ENCODE measurements at places on chromosomes 16 and 17.
A peak's percentile ranks its signal among the peaks of the same experiment; 100 is the strongest.

- DNase-seq = no peak
These were observed 49.0 kb upstream of the ACSM2B start for GRCh38 chr16:20624882-20625807.

GRCh38 chr16:82639666-82640336 is 13.0 kb downstream of the CDH13 start:
- peak; percentile 26 for DNase-seq

DNA sequence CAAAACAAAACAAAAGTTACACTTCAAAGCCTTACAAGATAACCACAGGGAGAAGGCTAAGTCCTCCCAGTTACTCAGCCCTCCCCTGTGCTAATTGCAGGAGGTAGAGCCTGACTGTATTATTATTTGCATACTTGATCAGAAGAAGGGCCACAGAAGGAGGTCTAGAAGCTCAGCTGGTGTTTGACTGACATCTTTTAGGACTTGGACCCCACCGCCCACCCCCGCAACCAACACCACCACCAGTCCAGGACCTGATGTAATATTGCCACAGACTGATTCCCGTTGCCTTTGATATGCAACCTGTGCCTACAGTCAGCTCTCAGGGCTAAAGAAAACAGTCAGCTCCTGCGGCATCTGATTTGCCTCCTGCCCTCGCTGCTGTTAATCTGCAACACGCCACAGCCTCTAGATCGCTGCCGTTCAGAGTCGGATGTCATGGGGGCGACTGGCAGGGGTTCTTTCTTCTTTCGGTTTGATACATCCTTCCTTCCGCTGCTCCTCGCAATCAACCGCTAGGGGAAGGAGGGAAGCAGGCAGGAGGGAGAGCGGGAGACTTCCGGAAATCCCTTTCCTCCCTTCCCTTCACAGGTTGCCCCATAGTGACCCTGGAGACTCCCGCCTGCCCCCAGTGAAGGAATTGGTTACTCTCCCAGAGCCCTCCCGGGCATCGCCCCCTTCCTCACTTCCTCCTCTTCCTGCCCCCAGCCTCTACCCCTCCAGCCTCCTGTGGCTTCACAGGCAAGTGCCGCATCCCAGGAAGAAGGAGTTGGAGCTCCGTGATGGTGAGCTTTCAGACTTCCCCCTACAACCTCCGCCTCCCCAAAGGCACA is 90.5 kb upstream of the SOX9 start:
- DNase-seq = no peak

DNA sequence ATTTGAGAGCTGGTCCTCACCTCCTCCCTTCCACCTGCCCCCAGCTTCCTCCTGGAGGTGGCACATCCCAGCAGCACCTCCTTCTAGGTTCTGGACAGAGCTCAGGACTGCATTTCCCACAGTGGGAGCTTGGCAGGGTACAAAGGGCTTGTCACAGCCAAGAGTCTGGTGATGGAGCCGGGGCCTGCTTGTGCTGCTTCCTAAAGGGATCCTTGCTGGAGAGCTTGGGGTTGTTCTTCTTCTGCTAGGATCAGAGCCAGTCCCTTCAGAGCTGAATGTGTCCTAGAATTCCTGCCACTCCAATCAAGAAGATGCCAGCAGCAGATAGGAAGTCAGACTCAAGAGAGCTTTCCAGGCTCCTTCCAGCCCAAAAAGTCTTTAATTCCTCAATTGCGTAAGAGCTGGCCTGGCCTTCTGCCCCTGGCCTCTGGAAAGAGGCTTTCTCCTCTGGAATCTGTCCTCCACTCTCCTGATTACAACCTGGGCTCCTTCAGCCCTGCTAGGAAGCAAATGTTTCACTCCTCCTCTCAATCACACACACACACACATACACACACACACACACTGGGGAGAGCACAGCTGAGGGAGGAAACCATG is 4.4 kb downstream of the CD300E start:
- no peak for DNase-seq

DNA sequence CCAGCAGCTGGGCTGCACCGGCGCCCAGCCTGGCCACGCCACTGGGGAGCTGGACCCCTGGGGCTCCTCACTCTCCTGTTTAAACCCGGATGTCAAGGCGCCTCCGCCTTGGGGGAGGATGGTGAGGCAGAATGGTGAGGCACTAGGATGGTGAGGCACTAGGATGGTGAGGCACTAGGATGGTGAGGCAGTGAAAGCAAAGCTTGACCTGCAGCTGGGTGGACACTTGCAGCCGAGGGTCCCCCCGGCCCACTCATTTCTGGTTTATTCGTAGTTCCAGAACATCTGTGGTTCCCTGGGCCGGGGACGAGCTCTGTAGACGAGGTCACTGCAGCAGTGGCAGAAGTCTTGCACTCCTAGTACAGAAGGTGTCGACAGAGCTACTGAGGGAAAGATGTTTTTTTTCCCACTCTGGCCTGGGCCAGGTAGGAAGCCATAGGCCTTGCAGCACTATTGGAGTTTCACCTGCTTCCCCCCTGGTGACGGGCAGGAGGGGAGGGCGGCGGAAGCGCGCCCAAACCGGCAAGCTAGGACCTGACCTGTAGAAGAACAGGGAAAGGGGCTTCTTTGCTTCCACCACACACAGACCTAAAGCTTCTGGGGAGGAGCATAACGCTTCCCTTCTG is 1.1 kb upstream of the HNF1B start:
- DNase-seq = no peak

GRCh38 chr17:35254107-35254773 is 11.4 kb downstream of the SLFN5 start:
- no peak for DNase-seq

DNA sequence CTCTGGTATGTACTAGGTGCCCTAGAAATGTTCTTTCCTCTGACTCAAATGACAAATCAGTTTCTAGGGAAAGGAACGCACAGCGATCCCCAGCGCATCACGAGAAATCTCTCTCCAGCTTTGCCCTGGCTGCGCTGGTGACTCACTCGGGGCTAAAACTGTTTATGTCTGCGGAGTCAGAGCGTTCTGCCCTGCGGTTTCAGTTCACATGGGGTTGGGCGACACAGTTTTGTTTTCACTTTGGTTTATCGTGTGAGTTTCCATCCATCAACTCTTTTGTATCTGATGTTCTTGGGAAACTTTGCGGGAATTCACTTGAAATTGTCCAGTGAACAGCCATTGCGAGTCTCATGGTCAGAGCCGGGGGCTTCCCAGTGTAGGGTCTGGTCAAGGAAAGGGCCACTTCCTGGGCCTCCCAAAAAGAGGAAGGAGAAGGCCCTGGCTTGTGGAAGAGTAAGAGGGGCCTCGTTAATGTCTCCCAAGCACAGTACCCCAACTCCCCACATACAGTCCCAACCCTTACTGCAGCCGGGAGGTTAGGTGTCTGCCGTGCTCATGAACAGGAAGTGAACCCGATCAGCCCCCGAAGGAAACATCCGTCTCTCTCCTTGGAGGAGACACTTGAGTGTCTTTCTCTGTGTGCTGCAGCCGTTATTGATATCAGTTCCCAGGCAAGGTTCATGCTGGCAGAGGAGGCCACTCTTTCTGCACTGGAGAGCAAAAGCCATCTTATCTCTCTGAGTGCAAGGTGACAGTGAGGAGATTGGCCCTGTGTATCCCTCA is 643.2 kb downstream of the WWOX start:
- DNase-seq = peak; percentile 63

- DNase-seq = peak; percentile 27
These were observed 34.7 kb downstream of the MYO18A start for GRCh38 chr17:29145289-29146073.

DNA sequence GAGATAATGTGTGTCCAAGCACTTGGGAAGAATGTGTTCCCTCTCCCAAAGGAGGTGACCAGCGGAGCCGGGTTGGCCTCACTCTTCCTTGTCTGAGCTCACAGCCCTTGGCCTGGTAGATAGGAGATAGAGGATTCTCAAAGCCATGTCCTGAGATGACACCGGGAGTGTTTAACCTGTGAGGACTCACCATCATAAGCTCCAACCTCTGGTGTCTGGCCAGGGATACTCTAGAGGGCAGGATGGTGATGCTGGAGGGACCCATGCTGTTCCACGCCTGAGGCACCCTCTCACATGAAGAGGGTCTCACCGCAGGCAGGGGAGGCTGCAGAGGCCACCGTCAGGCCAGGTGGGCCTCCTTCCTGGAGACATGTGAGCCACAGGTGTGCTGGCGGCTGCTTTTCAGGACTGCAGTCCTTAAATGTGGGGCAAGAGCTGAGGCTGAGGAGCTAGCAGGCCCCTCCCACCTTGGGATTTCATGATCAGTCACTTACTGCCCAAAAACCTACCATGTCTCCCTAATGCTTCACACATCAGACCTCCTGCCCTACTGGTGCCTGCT is 6.6 kb upstream of the ZNF629 start:
- DNase-seq = no peak

GRCh38 chr16:14125708-14126107 is 54.6 kb downstream of the MRTFB start:
- no peak for DNase-seq

DNA sequence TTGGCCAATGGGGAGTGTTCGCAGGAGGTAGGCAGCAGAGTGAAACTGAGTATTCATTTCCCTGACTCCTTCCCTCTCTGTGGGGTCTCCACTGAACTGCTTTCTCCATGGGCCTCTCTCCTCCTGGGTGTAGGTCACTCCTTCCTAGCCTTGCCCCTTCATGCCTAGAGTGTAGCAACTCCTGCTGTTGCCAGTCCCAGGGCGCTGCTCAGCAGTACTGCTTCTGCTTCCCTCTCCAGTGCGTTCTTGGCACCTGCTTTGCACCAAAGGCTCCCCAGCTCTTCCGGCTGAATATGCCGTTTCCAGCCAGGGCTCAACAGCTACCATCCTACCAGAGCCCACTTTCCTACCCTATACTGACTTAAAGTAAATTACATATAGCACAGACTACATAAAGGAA is 92.2 kb downstream of the MAF start:
- DNase-seq = no peak

DNA sequence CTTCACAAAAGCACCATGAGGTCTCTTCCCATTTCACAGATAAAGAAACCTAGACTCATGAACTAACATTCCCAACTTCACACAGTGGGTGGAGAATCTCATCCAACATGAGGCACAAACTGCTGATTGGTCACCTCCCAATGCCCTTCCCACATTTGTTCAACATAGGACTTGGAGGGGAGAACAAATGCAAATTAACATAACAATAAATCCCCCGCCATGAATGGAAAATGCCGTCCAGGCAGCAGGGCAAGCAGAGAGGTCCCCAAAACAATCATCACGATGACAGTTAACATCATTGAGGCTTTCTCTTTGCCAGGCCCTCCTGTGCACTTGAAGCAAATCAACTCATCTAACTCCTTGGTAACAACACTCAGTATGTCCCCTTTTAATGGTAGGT is 185.3 kb downstream of the TMEM132E start:
- no peak for DNase-seq

DNA sequence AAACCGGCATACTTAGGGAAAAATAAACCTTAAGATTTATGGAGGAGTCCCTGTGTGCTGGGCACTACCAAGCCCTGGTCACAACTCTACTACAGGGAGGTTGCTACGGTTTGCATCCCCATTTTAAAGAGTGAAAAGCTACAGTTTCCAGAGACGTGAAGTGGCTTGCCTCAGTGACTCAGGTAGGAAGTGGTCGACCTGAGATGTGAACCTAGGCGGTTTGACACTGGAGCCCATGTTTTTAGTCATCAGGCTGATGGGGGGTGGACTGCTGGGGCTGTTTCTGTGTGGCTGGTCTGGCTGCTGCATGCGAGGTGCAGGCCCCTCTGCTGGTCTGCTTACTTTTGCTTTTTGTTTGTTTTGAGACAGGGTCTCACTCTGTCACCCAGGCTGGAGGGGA is 6.6 kb downstream of the COX6A2 start:
- DNase-seq = no peak

DNA sequence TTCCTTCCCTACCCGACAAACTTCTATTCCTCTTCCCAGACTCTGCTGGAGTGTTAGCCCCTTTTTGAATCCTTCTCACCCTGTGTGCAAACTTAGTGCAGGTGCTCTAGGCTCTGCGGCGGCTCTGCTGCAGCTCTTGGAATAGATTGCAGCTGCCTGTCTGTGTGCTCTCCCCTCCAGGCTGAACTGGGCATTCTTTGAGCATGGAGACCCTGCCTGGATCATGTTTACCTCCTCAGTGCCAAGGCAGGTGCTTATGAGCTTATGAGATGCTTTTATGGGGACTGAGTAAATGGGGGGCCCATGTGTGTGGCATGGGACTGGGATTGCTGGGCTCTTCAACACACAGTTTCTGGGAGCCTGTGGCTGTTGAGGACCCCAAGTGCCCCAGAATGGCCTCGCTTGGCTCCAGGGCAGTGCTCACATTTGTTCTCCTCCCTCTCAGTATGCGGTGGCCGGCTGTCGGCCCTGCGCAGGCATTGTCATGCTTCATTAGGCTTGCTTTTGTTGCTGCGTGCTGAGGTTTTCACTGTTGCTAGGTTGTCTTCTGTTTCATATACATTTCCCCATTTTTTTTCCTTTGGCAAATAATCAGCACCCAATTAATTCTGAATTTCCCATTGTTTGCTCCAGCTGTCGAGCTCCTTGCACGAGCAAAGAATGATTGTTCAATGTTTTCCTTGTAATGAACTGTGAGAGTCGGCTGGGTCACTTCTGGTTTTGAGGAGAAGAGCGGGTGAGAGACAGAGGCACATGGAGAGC is 185.5 kb upstream of the NLRP1 start:
- DNase-seq = no peak

GRCh38 chr16:10935226-10935915 is 6.9 kb downstream of the DEXI start:
- no peak for DNase-seq

GRCh38 chr16:27444015-27444414 is 42.0 kb downstream of the IL21R start:
- no peak for DNase-seq

GRCh38 chr16:24993722-24994686 is 21.2 kb downstream of the ARHGAP17 start:
- no peak for DNase-seq

DNA sequence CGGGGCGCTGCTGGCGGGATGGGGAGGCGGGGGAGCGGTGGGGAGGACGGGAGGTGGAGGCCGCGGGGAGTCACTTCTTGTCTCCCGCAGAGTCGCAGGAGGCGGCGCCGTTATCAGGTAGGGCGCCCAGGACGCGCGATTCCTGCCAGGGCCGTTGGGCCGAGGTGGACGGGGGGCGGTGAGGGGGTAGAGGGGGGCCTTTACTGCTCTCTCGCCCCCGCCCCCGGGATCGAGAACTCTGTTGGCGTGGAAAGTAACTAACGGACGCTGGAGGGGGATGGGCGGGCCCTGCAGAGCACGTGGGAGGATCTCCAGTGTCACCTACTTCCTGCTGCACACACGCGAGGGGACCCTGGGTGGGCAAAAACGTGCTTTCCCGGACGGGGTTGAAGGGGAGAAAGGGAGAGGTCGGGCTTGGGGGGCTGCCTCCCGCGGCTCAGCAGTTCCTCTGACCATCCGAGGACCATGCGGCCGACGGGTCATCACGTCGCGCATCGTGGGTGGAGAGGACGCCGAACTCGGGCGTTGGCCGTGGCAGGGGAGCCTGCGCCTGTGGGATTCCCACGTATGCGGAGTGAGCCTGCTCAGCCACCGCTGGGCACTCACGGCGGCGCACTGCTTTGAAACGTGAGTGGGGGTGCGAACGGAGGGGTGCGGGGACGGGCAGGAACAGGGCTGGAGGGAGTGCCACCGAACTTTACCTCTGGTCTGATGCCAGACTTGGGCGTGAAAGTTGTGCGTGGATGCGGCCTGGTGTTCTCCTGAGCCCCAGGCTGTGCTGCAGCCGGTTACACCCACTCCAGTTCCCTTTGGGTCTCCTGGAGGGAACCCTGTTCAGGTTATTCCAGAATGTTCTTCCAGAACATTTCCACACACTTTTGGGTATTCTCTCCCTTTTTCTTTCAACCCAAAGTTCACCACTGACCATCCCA is 569 bp downstream of the PRSS21 start:
- DNase-seq = no peak

Measured in activated T-helper 1 cell treated with anti-CD3 and anti-CD28 coated beads, Interleukin-2, amount 50 U/mL, for 16 hours (primary cell).